Activated naive CD8-positive, alpha-beta T cell treated with anti-CD3 and anti-CD28 coated beads for 36 hours (primary cell): ENCODE measurements at places on chromosomes 5 and 9. TPM values are rescaled to one million over a fixed set of nuclear protein-coding genes. Genes with fewer than 3 reads are reported as not detected.

GRCh38 chr9:93170571-93170970 is 13.4 kb upstream of the WNK2 start:
- no peaks in the 10 kb centered on the region for H3K4me1 ChIP-seq
- no peaks in the 10 kb centered on the region for H3K36me3 ChIP-seq
- no peak for DNase-seq
- no peak overlapping the region for H3K4me3 ChIP-seq

GRCh38 chr9:79762070-79762469 is 190.3 kb downstream of the TLE4 start:
- H3K27ac ChIP-seq: no peak overlapping the region
- H3K4me3 ChIP-seq: no peak overlapping the region
- H3K4me1 ChIP-seq: peaks cover 10% of the 10 kb centered on the region
- no peak for DNase-seq
- no peaks in the 10 kb centered on the region for H3K27me3 ChIP-seq
- H3K36me3 ChIP-seq: peaks cover 2% of the 10 kb centered on the region

GRCh38 chr5:54178207-54178606 is 132.2 kb downstream of the ARL15 start:
- DNase-seq: no peak
- H3K27me3 ChIP-seq: no peaks in the 10 kb centered on the region
- H3K36me3 ChIP-seq: peaks cover 13% of the 10 kb centered on the region
- no peak overlapping the region for H3K4me3 ChIP-seq
- peaks cover 6% of the 10 kb centered on the region for H3K4me1 ChIP-seq

- H3K27me3 ChIP-seq: no peaks in the 10 kb centered on the region
- H3K4me3 ChIP-seq: no peak overlapping the region
- H3K36me3 ChIP-seq: no peaks in the 10 kb centered on the region
- H3K4me1 ChIP-seq: no peaks in the 10 kb centered on the region
Observed at GRCh38 chr9:37551888-37552287, 24.3 kb downstream of the FBXO10 start.

- peaks cover 8% of the 10 kb centered on the region for H3K27me3 ChIP-seq
- DNase-seq: no peak
- no peak overlapping the region for H3K4me3 ChIP-seq
Observed at GRCh38 chr5:38716516-38716915, 129.3 kb upstream of the OSMR start.

CNTNAP3 gene
- not detected for total RNA-seq
